ENCODE measurements at places on chromosomes 1 and 21.

DNA sequence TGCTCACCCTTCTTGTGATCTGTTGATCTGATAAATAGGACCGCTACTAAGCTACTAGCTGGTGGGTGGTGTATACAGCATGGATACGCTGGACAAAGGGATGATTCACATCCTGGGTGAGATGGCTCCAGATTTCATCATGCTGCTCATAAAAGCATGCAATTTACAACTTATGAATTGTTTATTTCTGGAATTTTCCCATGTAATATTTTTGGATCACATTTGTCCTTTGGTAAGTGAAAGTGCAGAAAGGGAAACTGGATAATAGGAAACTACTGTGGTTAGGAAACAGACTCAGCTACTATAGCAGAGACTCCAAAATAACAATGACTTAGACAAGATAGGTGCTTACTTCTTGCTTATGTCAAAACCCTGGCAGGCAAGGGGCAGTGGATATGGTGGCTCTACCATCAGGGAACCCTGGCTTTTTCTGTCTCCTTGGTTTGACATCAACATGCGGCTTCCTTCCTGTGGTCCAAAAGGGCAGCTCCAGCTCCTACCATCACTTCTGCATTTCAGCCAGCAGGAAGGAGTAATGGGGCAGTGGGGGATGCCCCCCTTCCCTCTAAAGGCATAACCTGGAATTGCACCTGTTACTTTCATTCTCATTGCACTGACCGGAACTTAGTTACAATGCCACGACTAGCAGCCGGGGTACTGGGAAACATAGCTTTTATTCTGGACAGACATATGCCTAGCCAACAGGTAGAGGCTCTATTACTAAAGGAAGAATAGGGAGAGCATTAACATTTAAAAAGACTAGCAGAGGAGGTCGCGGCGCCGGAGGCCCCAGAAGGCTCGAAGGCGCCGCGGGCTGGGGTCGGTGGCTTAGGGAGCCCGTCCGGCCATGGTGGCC is 13.8 kb upstream of the AK2 start:
- DNase-seq: no peak

DNA sequence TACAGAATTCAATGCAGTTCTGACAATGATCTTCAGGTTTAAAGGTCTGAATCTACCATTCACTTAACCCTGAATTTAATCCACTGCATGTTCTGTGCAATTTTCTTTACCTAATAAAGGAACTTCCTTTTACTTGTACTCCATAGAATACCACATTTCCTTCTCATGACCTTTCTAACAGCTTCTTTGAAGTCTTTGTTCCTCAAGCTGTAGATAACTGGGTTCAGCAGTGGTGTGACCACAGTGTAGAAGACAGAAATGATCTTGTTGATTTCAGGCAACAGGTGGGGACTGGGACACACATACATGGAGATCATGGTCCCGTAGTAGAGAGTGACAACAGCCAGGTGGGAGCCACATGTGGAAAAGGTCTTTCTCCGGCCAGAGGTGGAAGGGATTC is 878 bp downstream of the OR11L1 start:
- DNase-seq: no peak

DNA sequence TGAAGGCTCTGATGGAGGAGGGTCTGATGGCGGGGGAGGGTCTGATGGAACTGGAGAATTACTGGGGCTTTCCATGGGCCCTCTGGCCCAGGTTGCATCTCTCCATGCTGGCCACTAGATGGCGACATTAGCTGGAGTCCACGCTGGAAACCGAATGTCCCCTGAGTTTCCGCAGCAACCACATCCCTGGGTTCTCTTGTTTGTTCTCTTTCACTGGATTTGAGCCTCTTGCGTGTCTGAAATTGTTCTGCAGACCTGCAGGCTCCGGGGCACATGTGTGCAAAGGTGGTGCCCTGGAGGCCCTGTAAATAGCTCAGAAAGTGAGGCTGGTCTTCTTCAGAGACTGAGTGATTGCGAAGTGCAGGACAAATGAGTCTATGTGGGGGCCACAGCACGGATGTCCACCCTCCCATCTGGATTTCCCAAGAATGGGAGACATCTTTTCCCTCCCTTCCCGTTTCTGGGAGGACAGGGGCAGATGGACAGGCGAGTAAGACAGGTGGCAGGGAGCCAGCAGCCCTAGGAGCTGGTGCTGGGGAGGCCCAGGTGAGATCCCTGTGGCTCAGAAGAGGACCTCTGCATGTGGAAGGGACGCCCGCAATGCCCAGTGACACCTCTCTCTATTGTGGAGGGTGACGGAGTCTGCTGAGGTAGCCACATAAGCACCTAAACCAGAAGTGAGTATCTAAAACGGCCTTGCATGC is 73.2 kb upstream of the ABCG1 start:
- DNase-seq: peak; percentile 35

DNA sequence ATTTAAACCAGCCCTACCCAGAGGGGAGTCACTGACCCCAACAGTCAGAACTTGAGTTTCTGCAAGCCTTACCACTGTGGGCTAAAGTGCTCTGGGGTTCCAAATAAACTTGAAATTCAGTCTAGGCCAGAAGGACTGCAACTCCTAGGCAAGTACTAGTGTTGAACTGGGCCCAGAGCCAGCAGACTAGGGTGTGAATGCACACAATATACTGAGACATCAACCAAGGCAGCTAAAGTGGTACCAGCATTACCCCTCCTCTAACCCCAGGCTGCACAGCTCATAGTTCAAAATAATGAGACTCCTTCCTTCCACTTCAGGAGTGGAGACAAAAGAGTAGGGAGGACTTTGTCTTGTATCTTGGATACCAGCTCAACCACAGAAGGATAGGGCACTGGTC is 18.9 kb upstream of the IL20 start:
- DNase-seq: no peak

DNA sequence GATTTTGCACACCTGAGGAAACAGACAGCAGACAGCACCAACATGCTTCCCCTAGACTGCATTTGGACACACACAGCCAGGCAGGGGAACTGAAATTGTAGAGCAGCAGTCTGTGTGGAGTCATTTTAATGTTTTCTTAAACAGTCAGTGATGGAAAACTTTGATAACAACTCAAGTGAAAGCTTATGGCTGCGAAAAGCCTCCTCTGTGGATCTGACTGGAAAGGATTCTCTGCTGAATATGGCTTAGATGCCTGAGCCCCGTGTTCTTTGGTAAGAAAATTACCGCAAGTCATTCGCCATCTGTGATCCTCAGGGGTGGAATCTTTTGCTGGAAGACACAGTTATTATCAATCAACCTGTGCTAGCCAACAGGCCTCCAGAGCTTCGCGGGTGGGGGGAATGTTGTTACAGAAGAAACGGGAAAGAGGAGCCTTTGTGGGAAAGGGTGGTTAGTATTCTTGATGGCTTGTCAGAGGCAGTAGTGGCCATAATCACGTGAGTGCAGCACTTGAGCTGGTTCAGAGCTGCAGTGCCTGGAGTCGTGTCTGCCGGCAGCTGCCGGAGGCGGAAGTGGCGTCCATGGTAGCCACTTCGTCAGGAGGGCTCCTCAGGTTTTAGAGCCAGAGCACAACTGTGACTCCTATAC is 204.7 kb downstream of the ST6GALNAC3 start:
- no peak for DNase-seq

GRCh38 chr1:218994615-218995014 is 179.1 kb upstream of the LYPLAL1 start:
- no peak for DNase-seq

DNA sequence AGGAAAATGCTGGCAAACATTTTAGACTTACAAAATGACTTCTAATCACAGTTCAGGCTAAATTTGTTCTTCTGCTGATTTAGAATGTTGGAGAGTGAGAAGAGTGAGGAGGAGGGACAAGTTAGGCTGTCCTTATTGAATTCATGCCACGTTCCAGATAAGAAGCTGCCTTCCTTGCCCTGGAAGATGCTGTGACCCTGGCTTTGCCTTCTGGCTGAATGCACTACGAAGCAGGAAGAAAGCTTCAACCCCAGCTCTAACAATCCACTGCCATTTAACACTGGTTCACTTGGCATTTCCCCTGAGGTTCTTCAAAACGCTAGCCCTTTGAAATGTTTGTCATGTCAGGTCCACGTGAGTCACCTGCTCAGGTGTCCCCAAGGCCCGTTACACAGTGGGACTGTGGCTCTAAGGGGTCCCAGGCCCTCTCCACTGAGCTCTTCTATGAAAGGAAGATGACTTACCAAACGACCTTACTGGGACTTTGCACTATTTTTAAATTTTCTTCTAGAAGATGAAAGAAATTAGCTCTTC is 30.0 kb upstream of the LRRC8C start:
- no peak for DNase-seq

DNA sequence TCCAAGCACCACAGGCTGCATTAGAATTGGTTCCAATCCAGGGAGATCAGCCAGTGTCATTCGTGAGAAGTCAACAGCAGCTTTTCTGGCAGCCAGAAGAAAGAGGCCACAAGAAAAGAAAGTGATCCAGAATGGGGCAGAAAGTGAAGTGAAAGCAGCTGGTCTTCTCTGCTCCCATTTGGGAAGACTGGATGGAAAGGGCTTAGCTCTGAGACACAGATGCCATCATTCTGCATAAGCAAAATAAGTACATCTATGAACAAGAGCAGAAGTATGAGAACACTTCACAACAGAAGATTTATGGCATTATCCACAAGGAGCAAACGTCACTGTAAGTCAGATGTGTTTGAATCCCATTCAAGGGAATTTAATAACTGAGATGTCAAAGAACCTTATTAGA is 326.5 kb upstream of the ESRRG start:
- DNase-seq: no peak

- DNase-seq: no peak
These were observed 40.1 kb downstream of the CHAF1B start for GRCh38 chr21:36425286-36425685.

DNA sequence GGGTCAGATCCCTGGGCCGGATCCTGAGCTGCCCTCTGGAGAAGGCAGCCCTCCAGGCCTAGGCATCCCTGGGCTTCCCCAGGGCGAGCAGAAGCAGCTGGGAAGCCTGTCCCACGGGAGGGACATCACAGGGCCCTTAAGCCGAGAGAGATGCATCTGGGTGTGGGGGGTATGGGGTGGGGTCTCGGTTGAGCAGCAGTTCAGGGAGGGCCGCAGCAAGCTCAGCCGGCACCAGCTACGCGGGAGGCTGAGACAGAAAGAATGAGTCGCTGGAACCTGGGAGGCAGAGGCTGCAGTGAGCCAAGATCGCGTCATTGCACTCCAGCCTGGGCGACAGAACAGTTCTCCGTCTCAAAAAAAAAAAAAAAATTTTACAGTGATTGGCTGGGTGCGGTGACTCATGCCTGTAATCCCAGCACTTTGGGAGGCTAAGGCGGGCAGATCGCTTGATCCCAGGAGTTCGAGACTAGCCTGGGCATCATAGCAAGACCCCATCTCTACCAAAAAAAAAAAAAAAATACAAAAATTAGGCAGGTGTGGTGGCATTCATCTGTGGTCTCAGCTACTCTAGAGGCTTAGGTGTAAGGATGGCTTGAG is 37.7 kb downstream of the RRP1 start:
- no peak for DNase-seq

DNA sequence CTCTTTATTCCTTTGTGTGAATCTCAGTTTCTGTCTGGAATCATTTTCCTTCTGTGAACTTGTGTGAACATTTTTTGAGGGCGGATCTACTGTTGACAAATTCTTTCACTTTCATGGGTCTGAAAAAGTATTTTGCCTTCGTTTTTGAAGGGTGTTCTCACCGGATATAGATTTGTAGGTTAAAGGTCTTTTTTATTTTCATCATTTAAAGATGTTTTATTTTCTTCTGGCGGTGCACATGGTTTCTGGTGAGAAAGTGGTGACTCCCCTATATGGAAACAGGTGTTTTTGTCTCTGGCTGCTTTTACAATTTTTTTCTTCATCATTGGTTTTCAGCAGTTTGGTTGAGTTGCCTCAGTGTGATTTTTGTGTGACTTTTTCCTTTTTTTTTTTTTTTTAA is 94.9 kb downstream of the DYRK1A start:
- DNase-seq: no peak

- DNase-seq: no peak
These were observed 150.9 kb upstream of the ZRANB2 start for GRCh38 chr1:71231751-71232150.

- DNase-seq: no peak
These were observed 44.9 kb downstream of the HHAT start for GRCh38 chr1:210373628-210373877.

GRCh38 chr1:1232208-1232795 is at the start of gene B3GALT6:
Gene B3GALT6, plus strand, starts transcription at chr1:1232237. Its CDS starts 42 bp downstream, at chr1:1232279.
- DNase-seq: no peak

DNA sequence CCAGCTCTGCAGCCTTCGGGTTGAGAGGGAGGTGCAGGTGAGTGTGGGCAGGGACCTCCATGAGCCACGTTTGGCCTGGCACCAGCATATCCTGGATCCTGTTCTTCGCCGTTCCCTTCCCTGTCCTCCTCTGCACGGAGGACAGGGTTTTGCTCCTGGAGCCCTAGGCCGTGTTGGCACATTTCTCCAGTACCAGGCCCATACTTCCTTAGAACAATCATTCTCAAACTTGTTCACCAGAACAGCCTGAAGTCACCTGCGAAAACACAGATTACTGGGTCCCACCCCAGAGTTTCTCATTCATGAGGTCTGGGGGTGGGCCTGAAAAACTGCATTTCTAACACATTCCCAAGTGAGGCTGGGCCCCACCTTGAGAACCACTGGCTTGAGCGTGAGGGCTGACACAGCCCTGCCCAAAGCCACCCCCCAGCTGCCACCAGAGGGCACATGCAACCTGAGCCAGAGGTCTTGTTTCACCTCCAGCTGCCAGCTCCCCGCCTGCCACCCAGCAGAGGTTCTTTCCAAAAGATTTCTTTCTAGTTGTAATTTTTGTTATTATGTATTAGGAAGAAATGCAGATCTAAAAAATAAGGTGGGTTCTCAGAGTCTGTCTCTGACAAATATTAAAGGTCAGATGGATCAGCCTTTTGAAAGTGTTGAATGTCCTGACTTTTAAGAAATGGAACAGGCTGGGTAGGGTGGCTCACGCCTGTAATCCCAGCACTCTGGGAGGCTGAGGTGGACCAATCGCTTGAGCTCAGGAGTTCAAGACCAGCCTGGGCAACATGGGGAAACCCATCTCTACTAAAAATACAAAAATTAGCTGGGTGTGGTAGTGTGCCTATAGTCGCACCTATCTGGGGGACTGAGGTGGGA is 39.6 kb upstream of the LDLRAP1 start:
- DNase-seq: peak; percentile 47

- peak; percentile 41 for DNase-seq
These were observed 29.9 kb upstream of the RPTN start for GRCh38 chr1:152188673-152189591.

- peak; percentile 70 for DNase-seq
These were observed 11.7 kb upstream of the BNIPL start for GRCh38 chr1:151024540-151025146.

- DNase-seq: no peak
These were observed 24.4 kb upstream of the TARBP1 start for GRCh38 chr1:234503193-234504050.

- peak; percentile 1 for DNase-seq
These were observed 1.0 kb downstream of the SLC35D1 start for GRCh38 chr1:67052741-67053534.
